ENCODE measurements at places on chromosomes 2 and 18.

DNA sequence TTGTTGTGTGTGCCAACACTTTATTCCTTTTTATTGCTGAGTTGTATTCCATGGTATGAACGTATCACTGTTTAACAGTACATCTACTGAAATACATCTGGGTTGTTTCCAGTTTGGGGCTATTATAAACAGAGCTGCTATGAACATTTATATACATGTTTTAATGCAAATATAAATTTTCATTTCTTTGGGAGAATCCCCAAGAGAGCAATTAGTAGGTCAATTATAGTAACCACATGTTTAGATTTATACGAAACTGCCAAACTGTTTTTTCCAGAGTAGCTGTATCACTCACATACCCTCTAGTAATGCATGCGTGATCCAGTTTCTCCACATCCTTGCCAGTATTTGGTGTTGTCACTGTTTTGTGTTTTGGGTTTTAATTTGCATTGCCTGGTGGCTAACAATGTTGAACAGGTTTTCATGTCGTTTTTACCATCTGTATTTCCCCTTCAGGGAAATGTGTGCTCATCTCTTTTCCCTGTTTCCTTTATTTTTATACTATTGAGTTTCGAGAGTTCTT, 81.0 kb downstream of the TMEM131 start:
- no peak for DNase-seq

GRCh38 chr18:63963615-63964256, 6.1 kb upstream of the SERPINB8 start:
- no peak for DNase-seq

DNA sequence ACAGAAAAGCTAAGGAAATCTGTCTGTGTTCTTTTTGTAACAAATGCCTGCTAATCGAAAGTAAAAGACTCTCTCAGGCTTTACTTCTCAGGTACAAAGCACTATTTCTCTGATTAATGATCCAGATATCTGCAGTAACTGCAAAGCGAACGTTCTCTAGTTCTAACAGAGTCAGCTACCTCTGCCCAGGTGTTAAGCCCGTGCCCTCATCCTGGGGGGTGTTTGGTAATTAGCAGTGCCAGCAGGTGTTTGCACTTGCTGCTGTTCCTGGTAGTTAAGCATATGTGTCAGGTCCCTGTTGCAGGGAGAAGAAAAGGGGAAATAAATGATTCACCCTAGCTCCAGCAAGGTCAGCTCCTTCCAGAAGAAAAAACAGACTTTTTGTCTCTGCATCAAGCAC, 58.8 kb upstream of the CRIM1 start:
- no peak for DNase-seq

- DNase-seq = no peak
Observed at GRCh38 chr2:57674025-57674424, 372.6 kb upstream of the VRK2 start.

DNA sequence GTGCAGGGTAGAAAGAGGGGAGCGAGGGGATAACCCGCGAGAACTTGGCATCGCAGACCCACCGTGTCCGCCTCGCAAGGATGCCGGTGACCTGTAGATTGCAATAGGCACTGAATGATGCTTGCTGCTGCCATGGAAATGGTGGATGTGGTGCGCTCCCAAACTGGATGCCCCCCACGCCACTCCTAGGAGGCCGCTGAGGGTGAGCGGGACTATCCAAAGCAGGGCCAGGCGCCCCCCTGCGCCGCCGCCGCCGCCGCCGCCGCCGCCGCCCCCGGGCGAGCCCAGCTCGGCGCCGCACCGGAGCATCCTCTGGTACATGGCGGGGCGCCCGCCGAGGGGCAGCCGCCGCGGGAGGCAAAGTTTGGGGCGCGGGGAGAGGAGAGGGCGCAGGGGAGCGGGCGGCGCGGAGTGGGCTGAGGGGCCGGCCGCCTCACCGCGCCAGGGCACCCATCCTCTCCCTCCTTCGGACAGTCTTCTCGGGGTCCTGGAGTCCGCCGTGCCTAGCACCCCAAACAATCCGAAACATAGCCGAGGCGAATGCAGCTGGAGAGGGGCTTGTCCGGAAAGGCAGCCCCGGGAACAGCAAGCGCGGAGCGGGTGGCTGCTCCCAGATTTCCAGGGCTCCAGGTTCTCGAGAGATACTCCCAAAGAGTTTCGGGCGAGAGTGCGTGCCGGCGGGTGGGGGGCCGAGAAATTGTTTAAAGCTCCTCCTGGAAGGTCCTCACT, 685.1 kb downstream of the NRXN1 start:
- DNase-seq = no peak

DNA sequence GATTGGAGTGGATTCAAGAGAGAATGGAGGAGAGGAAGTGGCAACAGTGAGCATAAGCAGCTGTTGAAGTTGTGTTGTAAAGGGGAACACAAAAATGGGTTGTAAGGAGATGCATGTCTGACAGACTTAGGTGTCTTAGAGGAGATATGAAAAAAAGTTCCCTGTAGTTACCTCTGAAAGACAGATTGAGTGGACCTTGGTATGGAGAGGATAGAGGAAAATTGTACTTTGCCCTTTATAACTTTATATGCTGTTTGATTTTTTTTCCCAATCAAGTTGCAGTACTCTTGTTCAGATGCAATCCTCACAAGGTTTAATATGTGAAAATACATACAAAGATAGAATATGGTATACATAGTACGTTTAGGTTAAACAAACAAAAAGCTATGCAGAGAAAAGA, 73.6 kb downstream of the LYPD6B start:
- DNase-seq = no peak

GRCh38 chr2:42978887-42979415, 186.6 kb upstream of the HAAO start:
- DNase-seq = no peak

DNA sequence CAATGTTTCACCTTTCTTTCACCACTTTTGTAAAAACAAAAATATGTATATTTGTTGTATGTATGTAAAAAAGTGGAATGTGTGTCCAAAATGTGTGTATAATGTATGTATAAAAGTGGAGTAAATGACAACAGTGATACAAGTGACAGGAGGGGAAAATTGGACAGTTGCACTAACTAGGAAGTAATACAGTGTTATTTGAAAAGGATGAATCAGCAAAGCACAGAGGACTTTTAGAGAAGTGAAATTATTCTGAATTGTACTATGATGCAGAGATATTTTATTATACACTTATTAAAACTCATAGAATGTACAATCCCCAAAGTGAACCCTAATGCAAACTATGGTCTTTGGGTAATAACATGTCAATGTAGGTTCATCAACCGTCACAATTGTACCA, 331.3 kb upstream of the CNTNAP5 start:
- DNase-seq = no peak

- DNase-seq = no peak
Observed at GRCh38 chr2:71932780-71933466, 214.7 kb downstream of the CYP26B1 start.

DNA sequence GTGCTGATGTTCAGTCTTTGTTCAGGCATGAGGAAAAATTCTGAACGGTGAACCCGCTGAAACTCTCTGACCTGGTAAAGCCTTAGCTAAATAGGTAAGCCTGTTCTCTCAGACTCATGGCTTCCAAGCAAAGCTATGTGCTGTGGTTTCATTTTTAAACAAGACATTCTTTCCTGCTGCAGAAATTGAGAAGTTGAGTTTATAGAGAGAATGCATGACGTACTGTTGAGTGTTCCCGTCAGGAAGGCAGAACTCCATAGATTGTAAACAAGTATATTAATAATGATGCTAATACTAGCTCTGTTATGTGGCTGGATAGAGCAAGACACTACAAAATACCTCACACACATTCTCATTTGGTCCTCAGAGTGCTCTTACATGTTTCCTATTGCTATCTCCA, 424.0 kb upstream of the CRIM1 start:
- DNase-seq = no peak

- peak; percentile 15 for DNase-seq
Observed at GRCh38 chr2:45494275-45494977, 116.6 kb downstream of the SRBD1 start.

- DNase-seq = no peak
Observed at GRCh38 chr18:77119101-77119850, 13.3 kb downstream of the MBP start.

- DNase-seq = no peak
Observed at GRCh38 chr2:160963957-160964356, 196.3 kb upstream of the TANK start.
